Activated T-helper 1 cell treated with anti-CD3 and anti-CD28 coated beads, Interleukin-12 subunit alpha, Interleukin-12 subunit beta, Interleukin-2, Interleukin-4 antibody, amounts not matched to agents 30 ng/mL and 10 ng/mL and 1 ng/mL, durations not matched to agents 14 hours and 24 hours and 36 hours (primary cell): ENCODE measurements at places on chromosomes 3 and 15.

DNA sequence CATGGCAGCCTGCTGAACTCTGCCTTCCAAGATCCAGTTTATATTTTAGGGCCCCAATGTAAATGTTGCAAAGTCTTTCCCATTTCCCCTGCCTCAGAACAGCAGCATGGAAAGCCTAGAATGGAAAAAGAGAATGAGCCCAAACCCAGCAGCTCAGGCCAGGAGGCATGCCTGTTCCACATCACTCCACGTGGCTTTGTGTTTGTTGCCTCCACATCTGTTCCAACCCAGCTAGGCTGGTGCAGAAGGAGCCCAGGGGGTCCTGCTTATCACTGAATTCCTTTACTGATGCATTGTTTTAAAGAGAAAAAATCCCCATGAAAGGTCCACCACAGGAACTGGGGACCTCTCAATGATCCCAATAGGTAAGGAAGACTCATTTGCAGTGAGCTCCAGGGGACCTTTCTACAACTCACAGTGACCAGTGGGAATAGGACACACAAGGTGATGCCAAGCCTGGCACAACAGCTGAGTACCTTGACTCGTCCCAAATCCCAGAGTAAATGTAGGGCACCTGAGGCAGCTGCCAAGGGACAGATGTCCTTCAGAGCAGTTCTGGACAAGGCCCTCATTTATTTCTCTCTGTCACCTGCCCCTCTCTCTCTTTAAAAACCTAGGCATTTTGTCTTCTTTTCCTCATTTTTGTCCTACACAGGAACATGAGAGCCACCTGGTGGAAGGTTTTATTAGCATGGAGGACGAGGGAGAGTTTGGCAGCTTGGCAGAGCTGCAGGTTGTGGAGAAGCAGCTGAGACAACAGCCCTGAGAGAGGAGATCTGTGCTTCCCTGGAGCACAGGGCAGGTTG, 41.7 kb upstream of the ADAMTS17 start:
- DNase-seq = no peak

GRCh38 chr3:6516694-6517093, 344.2 kb upstream of the GRM7 start:
- DNase-seq = no peak

- peak; percentile 19 for DNase-seq
Measured at GRCh38 chr15:48285329-48286214, 45.7 kb upstream of the DUT start.

DNA sequence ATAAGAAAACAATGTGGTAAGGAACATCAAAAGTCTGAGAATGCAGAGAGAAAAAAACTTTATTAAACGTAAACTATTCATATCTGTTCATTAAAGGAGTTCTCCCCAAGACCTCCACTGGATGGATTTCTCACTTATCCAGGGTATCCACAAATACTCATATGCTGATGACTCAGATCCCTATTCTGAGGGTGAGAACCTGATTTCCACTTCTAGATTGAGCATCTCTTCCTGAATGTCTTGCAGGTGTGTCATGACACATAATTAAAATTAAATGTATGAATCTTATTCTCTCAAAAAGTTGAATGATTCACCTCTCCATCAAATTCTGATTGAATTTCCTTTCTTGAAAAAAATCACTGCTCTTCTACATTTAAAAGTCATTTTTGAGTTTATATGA, 199.9 kb downstream of the MFSD1 start:
- no peak for DNase-seq

DNA sequence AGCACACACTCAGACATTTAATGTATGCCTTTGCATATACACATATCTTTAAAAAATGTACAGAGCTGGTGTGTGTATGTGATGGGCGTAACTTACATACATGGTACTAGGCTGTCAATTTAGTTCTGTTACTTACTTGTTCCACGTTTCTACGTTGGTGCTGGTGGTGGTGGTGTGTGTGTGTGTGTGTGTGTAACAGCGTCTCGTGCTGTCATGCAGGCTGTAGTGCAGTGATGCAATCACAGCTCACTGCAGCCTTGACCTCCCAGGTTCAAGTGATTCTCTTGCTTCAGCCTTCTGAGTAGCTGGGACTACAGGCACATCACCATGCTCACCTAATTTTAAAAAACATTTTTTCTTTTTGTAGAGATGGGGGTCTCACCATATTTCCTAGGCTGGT, 64.2 kb downstream of the ISG20 start:
- no peak for DNase-seq

DNA sequence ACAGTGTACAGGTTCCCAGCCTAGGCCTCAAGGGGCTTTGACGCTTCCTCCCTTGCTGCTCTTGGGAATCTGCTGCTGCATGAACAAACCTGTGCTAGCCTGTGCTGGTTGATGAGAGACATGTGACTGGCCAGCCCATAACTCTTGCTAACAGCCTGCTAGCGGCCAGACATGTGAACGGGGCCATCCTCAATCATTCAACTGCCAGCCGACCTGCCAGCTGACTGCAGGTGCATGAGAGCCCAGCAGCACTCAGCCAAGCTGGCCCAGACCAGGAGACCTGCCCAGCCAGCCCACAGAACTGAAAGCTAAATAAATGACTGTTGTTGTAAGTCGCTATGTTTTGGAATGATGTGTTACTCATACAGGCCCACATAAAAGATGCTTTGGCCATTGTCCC, 82.4 kb upstream of the DLG1 start:
- DNase-seq = no peak

- DNase-seq = no peak
Measured at GRCh38 chr15:41860049-41860828, 21.6 kb downstream of the PLA2G4B start.

DNA sequence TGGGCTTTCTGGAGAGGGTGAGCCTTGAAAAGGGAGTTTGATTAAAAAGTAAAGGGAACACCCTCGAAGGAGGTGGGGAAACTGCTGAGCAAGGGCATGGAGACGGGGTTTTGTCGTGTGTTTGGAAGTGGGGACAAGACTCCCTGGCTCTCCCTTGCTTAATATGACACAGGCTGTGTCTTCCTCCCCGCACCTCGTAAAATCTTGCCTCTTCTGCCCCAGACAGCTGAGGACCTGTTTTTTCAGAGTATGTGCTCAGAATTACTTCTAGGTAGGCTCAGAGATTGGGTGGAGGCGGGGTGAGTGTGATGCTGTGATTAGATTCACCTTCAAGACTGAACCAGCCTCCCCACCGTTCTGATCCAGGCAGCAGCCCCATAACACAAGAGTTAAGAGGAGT, 244.4 kb upstream of the TLE3 start:
- DNase-seq = no peak

GRCh38 chr15:94203306-94203705, 28.1 kb upstream of the MCTP2 start:
- no peak for DNase-seq

DNA sequence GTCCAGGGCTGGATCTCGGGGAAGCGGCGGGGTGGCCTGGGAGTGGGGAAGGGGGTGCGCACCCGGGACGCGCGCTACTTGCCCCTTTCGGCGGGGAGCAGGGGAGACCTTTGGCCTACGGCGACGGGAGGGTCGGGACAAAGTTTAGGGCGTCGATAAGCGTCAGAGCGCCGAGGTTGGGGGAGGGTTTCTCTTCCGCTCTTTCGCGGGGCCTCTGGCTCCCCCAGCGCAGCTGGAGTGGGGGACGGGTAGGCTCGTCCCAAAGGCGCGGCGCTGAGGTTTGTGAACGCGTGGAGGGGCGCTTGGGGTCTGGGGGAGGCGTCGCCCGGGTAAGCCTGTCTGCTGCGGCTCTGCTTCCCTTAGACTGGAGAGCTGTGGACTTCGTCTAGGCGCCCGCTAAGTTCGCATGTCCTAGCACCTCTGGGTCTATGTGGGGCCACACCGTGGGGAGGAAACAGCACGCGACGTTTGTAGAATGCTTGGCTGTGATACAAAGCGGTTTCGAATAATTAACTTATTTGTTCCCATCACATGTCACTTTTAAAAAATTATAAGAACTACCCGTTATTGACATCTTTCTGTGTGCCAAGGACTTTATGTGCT, 527 bp downstream of the B2M start:
- DNase-seq = no peak

- no peak for DNase-seq
Measured at GRCh38 chr15:31379042-31379441, 52.4 kb downstream of the KLF13 start.

- DNase-seq = no peak
Measured at GRCh38 chr15:58546635-58547627, 115.1 kb downstream of the LIPC start.

DNA sequence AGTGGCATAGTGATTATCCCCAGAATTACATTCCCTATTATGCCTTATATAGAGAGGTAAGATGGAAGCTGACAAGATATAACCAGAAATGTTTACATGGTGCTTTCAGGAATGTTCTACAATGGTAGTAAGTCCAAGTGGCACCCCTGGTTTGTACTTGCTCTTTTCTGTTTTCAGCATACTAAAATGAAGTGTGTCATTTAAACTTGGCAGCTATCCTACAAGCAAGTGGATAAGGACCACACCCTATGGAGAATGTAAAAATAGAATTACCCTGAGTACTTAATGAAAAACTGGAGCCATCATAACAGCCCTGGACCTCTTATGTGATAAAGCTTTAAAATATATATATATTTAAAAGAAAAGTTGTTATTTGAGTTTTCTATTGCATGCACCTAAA, 1012.7 kb upstream of the CADM2 start:
- DNase-seq = no peak

DNA sequence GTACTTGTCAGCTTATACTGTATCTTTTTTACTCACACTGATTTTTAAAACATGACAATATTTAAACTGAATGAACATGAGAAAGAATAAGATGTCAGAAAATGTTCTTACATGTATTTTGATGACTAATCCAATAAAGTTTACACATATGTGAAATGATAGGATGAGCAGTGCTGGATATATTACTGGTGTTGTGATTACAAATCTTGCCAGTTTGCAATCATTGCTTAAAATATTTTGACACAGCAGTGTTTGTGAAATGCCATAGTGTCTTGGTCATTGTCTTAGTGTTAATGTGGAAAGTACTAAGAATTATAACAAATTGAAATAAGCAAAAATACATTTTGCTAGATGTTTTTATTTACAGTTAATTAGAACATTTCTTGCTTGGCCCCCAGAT, 118.7 kb upstream of the MLF1 start:
- no peak for DNase-seq

- no peak for DNase-seq
Measured at GRCh38 chr3:137796993-137797392, 32.9 kb downstream of the SOX14 start.

- DNase-seq = no peak
Measured at GRCh38 chr3:24311881-24312280, 182.8 kb downstream of the THRB start.

DNA sequence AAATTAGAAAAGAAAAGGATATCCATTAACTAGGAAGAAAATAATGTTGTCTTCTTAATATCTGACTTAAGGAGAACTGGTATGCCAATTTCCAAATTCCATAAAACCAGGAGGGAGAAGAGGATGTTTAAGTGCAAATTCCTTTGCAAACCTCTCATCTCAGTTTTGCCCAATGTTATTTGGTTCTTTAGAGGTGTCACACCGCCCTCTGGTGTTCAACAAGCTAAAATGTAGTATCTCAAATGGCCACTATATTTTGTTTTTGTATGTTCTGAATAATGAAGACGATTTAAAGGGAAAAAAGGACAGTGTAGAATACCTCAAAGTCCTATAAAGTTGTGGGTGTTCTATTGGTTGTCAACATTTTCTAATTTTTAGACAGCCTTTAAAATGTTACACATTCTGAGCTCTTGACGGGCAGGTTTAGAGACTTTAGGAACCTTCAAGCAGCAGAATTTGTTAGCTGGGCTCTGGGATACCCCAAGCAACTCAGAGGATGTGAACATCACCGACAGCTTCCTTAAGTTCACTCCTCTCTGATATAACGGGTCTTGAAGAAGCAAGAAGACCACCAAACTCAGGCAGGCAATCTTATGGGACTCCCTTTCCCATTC, 458.3 kb downstream of the MFSD1 start:
- peak; percentile 2 for DNase-seq

GRCh38 chr3:17307887-17308286, 423.1 kb downstream of the PLCL2 start:
- DNase-seq = no peak

DNA sequence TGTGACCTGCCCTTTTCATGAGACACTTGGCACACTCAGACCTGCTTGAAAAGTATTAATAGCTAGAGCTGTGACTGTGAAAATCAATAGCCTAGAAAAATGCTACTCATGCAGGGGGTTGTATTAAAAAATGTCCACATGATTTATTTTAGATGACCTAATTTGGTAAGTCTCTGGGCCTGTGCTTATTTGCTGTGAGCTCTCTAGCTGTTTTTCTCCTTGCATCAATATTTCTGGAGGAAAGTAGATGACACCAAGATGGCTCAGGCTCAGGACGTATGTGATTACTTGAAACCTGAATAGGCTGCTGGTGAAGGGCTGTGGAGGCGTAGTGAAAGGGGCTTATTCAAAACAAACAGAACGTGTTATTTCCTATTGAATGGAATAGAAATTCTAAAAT, 29.5 kb downstream of the KCNAB1 start:
- DNase-seq = no peak

DNA sequence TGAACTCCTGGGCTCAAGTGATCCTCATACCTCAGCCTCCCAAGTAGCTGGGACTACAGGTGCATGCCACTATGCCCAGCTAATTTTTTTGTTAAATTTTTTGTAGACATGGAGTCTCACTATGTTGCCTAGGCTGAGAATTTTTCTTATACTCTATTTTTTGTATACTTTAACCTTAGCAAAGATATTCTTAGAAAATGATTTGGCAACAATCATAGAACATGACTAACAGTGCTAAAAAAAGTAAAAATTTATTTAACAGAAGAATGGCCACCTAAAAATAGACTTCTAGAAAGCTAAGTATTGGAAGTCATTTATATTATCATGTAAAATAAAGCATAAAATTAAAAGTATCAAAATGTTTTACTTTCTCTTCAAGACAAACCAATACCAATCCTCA, 322.3 kb downstream of the PLCL2 start:
- no peak for DNase-seq

- no peak for DNase-seq
Measured at GRCh38 chr3:50666837-50667236, 7.9 kb upstream of the DOCK3 start.

DNA sequence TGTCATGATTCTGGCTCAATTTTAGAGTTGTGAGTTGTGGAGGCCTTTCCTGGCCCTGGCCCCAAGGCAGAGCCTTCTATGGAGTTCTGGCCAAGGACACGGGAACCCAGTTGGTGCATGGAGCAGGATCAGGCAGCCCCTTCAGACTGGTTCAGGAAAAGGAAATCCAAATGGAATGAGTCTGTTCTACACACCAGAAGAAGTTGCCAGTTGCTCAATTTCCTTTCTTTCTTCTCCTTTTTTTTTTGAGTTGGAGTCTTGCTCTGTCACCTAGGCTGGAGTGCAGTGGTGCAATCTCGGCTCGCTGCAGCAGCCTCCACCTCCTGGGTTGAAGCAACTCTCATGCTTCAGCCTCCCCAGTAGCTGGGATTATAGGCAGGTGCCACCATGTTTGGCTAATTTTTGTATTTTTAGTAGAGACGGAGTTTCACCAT, 28.9 kb upstream of the BHLHE40 start:
- no peak for DNase-seq

- DNase-seq = no peak
Measured at GRCh38 chr3:196504556-196504955, 988 bp upstream of the RNF168 start.

- DNase-seq = no peak
Measured at GRCh38 chr3:187943677-187944389, 198.6 kb upstream of the BCL6 start.
